Left lung (tissue), 14 donors: ENCODE measurements at places on chromosomes 12 and 14. TPM values are rescaled to one million over a fixed set of nuclear protein-coding genes. Genes with fewer than 3 reads are reported as not detected.

The LRFN5 gene
- polyA plus RNA-seq = 7.4 TPM

The NPFF gene
- polyA plus RNA-seq = 0.94 TPM

GRCh38 chr12:86634456-86635410, 378.5 kb upstream of the MGAT4C start:
- DNase-seq = no peak

GRCh38 chr14:21874946-21875345, 201.3 kb upstream of the OR4E1 start:
- no peak for DNase-seq

DNA sequence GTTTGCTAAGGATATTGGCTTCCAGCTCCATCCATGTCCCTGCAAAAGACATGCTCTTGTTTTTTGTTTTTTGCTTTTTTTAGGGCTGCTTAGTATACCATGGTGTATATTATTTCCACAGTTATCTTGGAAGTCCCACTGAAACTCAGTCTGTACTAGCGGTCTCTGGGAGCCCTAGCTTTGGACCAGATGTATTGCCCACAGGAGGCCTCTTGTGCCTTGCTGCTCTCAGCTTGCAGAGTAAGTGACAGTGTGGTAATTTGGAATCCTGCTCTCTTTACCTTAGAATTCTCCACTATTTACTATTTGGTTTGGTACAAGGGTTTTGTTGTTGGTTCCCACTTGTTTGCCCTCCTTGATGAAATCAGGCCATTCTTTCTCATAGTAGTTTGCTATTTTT, 1022.9 kb downstream of the LRFN5 start:
- DNase-seq = no peak

DNA sequence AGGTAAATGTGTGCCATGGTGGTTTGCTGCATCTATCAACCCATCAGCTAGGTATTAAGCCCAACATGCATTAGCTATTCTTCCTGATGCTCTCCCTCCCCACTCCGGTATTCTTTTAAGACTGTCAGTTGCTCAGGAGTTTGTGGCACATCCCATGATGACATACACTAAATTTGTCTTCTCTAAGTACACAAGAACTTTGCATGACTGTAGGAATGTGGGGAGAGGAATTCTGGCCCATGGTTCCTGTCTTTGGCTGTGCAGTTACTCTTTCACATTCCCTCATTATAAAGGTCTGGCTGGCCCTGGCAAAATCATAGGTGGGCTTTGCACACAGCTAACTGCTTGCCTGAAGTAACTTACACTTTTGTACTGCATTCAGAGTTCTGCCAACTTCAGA, 30.3 kb downstream of the HMGA2 start:
- no peak for DNase-seq

DNA sequence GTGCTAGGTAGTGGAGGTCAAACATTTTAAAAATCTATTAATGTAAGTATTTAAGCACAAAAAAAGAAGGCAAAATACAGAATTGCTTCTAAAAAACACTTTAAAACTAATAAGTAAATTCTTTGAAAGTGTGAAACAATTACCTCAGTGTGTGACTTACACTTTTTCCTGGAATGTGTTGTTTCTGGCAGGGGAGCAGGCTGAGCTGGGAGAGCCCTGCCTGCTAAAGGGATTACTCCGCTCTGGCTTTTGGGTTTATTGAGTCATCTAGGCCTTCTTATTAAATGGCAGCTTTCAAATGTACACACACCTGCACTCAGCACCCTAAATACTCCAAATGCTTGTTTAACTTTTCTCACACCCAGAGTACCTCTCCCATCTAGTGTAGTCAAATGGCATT, 279.8 kb downstream of the AKAP6 start:
- no peak for DNase-seq

DNA sequence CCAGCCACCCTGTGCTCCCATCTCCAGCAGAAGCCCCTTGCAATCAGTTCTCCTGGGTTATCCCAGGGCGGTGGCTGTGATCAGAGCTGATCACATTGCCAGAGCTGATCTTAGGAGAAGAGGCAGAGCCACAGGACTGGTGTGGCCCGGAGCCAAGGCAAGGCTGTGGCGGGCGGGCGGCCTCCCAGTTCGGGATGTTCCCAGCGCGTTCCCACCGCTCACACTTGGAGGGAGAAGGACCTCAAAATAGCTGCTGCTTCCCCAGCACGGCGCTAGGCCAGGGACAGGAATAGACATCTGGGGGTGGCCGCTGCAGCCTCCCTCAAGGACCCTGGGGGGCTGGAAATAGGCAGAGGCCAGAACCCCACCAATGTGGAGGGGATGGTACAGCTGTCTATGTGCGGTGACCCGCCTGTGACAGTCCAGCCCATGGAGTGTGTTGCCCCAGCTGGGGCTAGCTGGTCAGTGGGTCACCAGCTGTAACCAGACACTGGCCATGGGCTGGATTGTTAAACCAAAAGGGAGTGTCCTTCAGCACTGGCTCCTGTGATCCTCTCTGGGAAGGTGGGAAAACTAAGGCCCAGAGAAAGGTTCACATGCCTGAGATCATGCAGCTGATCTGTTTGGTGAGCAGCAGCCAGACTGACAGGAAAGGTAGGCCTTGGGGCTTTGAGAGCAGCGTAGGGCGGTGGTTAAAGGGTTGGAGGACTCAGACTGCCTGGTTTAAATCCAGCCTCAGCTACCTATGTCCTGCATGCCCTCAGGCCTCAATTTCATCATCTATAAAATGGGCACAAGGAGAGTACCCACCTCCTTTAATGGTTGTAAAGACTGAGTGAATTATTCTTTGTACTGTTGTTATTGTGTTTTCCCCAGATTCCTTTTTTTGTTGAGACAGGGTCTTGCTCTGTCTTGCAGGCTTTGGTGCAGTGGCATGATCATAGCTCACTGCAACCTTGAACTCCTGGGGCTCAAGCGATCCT, 8.0 kb upstream of the POP5 start:
- no peak for DNase-seq
